ENCODE measurements at places on chromosomes 7 and 10. TPM values are rescaled to one million over a fixed set of nuclear protein-coding genes. Genes with fewer than 3 reads are reported as not detected.

The PRXL2A gene
- 11.0 TPM for total RNA-seq

The VPS37D gene
- total RNA-seq, result 0.70 TPM

The TCERG1L gene
- total RNA-seq, result 0.09 TPM

The ANXA8L1 gene
- total RNA-seq, result 0.51 TPM

The C7orf33 gene
- total RNA-seq, result not detected

The ITGB8 gene
- not detected for total RNA-seq

The UCMA gene
- total RNA-seq, result not detected

DNA sequence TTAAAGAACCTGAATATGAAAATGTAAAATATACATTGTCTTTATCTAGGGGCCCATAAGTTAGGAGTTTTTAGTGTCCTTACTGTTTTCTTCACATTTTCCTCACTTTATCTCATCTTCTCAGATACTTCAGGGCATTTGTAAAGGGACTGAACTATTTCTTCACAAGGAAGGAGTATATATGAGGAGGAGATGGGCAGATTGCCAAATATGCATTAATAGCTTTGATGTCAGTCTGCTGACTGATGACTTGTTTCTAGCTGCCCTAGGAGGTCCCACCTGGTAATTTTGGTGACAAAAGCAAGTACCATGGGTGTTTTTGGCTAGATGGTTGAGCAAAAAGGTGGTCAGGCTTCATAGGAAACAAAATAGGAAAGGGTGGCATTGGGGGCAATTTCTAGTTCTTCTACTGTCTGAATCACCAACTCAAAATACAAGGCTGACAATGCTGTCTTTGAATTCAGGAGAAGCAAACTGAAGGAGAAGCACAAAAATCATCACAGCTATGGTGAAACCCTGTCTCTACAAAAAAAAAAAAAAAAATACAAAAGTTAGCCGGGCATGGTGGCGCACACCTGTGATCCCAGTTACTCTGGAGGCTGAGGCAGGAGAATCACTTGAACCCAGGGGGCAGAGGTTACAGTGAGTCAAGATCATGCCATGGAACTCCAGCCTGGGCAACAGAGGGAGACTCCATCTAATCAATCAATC, 10.4 kb upstream of the STRIP2 start:
- H3K27ac ChIP-seq, result no peak overlapping the region
- DNase-seq, result no peak
- no peaks in the 10 kb centered on the region for H3K4me1 ChIP-seq
- H3K4me3 ChIP-seq, result no peak overlapping the region
- peaks cover 13% of the 10 kb centered on the region for H3K36me3 ChIP-seq

DNA sequence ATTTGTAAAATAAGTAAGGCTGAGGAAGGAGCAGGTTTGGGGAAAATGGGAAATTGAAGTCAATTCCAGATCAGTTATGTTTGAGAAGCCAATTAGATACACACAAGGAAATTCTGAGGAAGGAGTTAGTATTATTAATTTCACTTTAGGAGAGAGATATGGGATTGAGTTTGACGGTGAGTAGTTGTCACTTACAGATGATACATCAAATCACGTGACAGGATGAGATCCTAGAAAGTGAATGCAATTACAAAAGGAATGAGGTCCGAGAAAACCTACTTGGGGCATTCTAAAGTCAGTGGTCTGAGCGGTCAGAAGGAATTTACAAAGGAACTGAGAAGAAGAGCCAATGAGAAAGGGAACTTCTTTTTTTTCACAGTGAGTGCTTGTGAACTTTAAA, 364.3 kb upstream of the TMEM229A start:
- H3K27ac ChIP-seq, result no peak overlapping the region
- no peak overlapping the region for H3K4me3 ChIP-seq
- no peaks in the 10 kb centered on the region for H3K4me1 ChIP-seq
- no peaks in the 10 kb centered on the region for H3K27me3 ChIP-seq

- no peaks in the 10 kb centered on the region for H3K4me1 ChIP-seq
- H3K27ac ChIP-seq, result no peak overlapping the region
- DNase-seq, result no peak
- no peak overlapping the region for H3K4me3 ChIP-seq
- H3K36me3 ChIP-seq, result peaks cover 1% of the 10 kb centered on the region
These were observed 78.9 kb downstream of the SVIL start for GRCh38 chr10:29555746-29556481.

DNA sequence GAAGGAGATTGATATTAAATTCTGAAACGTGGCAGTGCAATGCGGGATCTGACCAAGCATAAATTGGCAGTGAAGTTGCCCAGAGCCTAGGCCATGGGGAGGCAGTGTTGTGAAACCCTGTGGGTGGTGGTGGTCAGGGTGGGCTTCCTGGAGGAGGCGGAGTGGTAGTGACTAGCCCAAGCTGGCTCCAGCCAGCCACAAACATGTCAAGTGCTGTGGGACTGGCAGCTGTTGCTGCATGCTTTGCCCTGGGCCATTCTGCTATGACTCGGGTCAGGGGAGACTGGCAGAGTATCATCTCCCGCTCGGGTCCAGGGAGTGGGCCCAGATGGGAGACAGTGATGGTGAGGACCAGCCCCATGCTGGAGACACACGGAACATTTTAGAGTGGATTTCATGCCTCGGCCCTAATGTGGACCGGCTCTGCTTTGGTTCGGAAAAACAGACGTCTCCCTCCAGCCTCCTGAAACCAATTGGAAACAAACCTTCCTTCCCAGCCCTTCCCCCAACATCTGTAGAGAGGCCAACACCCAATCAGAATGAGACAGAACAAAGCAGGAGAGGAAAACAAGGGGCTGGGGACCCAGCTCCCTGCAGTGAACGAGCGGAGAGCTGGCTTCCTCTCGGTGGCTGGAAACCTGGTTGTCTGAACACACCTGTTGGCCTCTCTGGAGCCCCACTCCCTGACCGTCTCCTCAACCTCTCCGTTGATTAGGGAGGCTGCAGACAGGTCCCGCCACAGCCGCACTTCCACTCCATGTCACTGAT, 58.2 kb downstream of the TMEM270 start:
- no peaks in the 10 kb centered on the region for H3K4me1 ChIP-seq
- no peak overlapping the region for H3K27ac ChIP-seq
- DNase-seq, result no peak
- H3K27me3 ChIP-seq, result no peaks in the 10 kb centered on the region
- no peak overlapping the region for H3K4me3 ChIP-seq

GRCh38 chr7:262251-262572, 27.8 kb upstream of the FOXL3 start:
- no peak overlapping the region for H3K27ac ChIP-seq
- H3K4me1 ChIP-seq, result peaks cover 10% of the 10 kb centered on the region
- H3K4me3 ChIP-seq, result no peak overlapping the region
- no peaks in the 10 kb centered on the region for H3K27me3 ChIP-seq

- H3K27me3 ChIP-seq, result no peaks in the 10 kb centered on the region
- DNase-seq, result no peak
- no peak overlapping the region for H3K4me3 ChIP-seq
- H3K27ac ChIP-seq, result no peak overlapping the region
- H3K4me1 ChIP-seq, result no peaks in the 10 kb centered on the region
- H3K36me3 ChIP-seq, result no peaks in the 10 kb centered on the region
These were observed 272.5 kb downstream of the NEBL start for GRCh38 chr10:20624642-20625041.

DNA sequence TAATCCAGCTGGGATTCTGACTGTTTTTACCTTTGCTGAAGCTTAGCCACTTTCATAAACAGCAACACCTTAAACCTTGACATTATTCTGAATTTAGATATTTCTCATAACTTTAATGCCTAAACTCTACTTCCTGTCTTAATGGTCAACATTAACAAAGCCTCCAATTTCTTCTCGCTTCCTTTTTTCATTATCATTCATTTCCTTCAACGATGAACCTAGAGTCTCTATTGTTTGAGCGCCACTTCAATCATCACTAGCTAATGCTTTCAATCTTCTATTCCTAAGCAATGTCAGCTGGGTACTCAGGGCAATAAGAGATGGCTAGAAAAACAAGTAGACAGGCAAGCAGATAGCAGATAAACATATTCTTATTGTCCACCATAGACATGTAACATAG, 96.6 kb upstream of the TMEM196 start:
- H3K4me3 ChIP-seq, result no peak overlapping the region
- H3K27ac ChIP-seq, result no peak overlapping the region
- no peaks in the 10 kb centered on the region for H3K27me3 ChIP-seq
- DNase-seq, result no peak
- no peaks in the 10 kb centered on the region for H3K36me3 ChIP-seq

DNA sequence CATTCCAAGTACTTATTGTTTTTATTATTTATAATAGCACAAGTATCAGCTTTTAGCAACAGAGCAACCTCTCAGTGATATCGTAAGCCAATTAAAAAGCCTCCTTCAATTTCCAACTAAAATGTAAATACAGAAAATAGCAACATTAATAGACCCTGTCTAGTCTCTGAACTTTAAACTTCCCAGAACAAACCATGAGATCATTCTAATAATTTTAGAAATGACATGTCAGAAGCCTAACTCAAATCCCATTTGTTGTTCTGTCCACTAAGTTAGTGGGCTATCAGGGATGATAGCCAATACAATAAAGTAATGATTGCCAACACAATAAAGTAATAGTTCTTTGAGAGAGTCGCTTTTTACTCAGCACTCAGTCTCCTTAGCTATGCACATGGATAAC, 22.3 kb upstream of the LRRN3 start:
- H3K36me3 ChIP-seq, result peaks cover 11% of the 10 kb centered on the region
- H3K4me1 ChIP-seq, result peaks cover 46% of the 10 kb centered on the region
- H3K27ac ChIP-seq, result no peak overlapping the region
- no peak for DNase-seq

DNA sequence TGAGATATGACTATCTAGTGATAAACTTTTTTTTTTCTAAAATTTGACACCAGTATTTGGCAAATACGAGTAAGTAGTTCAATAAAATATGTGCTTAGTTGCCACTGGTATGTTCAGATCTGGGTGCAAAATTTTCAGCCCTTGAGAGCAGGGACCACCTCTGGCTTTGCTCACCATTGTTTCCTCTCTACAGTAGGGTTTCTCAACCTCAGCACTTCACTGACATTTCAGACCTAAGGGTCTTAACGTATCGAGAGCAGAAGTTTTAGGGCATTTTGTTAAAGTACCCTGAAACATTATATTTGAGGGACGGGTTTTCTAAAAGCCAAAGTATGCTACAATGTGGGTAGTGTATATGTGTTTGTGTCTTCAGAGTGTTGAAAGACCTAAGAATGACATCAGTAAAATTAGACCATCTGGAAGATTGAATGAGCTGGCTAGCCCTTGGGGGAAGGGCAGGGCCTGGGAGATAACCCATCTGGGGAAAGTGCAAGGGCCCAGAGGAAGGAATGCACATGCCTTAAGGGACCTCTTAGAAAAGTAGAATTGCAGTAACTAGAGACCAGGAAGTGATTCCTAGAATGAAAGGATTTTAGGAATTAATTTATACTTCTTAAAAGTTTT, 11.8 kb downstream of the BZW2 start:
- H3K27me3 ChIP-seq, result no peaks in the 10 kb centered on the region
- peaks cover 4% of the 10 kb centered on the region for H3K36me3 ChIP-seq
- H3K27ac ChIP-seq, result peak overlapping the region; percentile 31
- peaks cover 37% of the 10 kb centered on the region for H3K4me1 ChIP-seq

DNA sequence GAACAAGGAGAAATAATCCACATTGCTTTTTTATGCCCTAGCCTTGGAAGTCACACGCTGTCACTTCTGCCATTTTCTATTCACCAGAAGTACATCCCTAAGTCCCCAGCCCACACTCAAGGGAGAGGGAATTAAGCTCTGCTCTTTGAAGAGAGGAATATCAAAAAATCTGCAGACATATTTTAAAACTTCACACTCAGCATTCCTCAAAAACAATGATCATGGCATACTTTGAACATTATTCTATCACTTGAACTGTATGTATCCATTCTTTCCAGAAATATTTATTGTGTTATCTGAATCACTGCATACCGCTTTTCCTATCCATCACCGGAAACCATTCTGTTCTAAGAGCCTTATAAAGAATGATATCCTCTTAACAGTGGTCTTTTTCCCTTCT, 9.4 kb downstream of the ABCC2 start:
- H3K27ac ChIP-seq, result no peak overlapping the region
- H3K4me3 ChIP-seq, result no peak overlapping the region
- no peaks in the 10 kb centered on the region for H3K4me1 ChIP-seq
- no peak for DNase-seq
- no peaks in the 10 kb centered on the region for H3K36me3 ChIP-seq

GRCh38 chr10:124918191-124918830, 23.6 kb upstream of the ZRANB1 start:
- no peaks in the 10 kb centered on the region for H3K27me3 ChIP-seq
- DNase-seq, result no peak
- H3K4me3 ChIP-seq, result peak overlapping the region; percentile 97
- peaks cover 32% of the 10 kb centered on the region for H3K4me1 ChIP-seq

DNA sequence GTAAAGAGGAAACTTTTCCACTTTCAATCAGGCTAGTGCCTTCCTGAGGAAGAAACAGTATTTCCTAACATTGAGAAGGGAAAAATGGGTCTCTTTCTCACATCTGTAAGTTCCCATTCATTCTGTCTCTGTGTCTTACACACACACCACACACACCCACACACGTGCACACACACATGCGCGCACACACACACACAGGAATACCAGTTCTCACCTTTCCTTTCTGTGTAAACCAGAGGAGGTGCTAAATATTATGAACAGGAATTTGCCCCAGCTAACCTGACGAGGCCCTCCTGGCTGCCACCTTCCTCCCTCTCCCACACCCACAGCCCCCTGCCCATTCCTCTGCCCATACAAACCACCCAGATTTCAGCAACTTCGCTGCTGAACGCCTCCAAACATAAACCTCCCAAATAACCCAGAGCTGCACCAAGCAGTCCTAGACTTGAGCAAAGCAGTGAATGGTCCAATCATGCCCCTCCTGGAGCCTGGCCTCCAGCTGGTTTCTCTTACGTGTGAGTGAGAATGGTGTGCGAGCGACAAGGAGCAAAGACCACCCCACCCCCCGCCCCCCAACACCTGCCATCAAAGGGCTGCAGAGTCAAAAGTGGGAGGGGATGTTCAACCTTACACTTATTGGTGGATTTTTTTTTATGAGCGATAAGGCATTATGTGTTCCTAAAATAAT, 190.5 kb downstream of the HECW1 start:
- peaks cover 41% of the 10 kb centered on the region for H3K27me3 ChIP-seq
- no peaks in the 10 kb centered on the region for H3K36me3 ChIP-seq
- H3K4me1 ChIP-seq, result peaks cover 40% of the 10 kb centered on the region
- H3K4me3 ChIP-seq, result peak overlapping the region; percentile 11
- no peak for DNase-seq

GRCh38 chr10:127762925-127763324, 25.9 kb downstream of the FOXI2 start:
- no peak for DNase-seq
- H3K27me3 ChIP-seq, result peaks cover 8% of the 10 kb centered on the region
- H3K4me1 ChIP-seq, result no peaks in the 10 kb centered on the region
- H3K36me3 ChIP-seq, result no peaks in the 10 kb centered on the region
